Activated CD4-positive, alpha-beta memory T cell treated with anti-CD3 and anti-CD28 coated beads for 36 hours (primary cell): ENCODE measurements at places on chromosomes 16 and 17. TPM values are rescaled to one million over a fixed set of nuclear protein-coding genes. Genes with fewer than 3 reads are reported as not detected.

Gene RPRML
- not detected for total RNA-seq

Gene CD79B
- total RNA-seq, result 40.9 TPM

Gene SCN4A
- 0.33 TPM for total RNA-seq

Gene OR1F1
- total RNA-seq, result not detected

Gene FBXO39
- total RNA-seq, result not detected

Gene PLSCR3
- 78.2 TPM for total RNA-seq

Gene SOCS3
- 162 TPM for total RNA-seq

Gene SCGB1C2
- total RNA-seq, result not detected

Gene ARSG
- total RNA-seq, result 10.8 TPM

Gene MC1R
- total RNA-seq, result 0.85 TPM

Gene PERCC1
- total RNA-seq, result not detected

Gene CNTD1
- not detected for total RNA-seq
